ENCODE measurements at places on chromosomes 16 and 17.
A peak's percentile ranks its signal among the peaks of the same experiment; 100 is the strongest.

GRCh38 chr16:69201787-69202186, 14.8 kb downstream of the SNTB2 start:
- DNase-seq = no peak

DNA sequence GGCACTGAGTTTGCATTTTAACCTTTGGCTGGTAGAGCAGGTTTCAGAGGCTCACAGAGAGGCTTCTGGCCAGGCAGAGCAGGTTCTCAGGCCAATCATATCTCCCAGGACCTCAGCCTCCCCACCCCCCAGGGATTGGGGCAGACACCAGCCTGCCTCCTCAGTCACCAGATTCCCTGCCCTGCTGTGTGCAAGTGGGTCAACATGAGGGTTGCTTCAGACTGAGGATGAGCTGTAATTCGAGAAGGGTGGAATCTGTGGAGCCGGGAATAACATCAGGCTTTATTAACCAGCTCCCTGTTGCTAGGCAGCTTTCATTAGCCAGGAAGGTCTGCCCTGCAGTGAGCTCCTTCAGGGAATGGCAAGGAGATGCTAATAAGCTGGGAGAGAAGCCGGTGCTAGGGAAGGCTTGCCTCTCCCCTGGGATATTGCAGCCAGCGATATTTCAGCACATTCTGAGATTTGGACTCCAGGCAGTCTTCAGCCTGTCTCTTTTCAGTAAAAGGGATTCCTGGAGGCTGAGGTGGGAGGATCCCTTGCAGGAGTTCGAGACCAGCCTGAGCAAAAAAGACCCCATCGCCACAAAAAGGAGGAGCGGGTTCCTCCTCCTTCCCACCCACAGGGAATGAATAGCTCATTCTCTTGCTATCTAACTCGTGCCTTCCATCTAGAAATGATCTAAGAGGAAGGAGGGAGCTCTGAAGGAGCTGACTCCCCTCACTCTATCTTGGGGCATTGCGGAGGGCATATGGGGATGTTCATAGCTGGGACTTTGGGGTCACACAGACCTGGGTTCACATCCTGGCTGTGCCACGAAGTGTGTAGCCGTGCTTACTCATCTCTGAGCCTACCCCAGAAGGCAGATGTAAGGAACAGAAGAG, 10.7 kb downstream of the SGSM2 start:
- DNase-seq = peak; percentile 41

GRCh38 chr16:25030420-25031131, 15.4 kb upstream of the ARHGAP17 start:
- DNase-seq = no peak

GRCh38 chr17:75173526-75173925, 9.2 kb downstream of the SUMO2 start:
- DNase-seq = no peak

- no peak for DNase-seq
Observed at GRCh38 chr16:66304151-66304550, 62.3 kb upstream of the CDH5 start.

DNA sequence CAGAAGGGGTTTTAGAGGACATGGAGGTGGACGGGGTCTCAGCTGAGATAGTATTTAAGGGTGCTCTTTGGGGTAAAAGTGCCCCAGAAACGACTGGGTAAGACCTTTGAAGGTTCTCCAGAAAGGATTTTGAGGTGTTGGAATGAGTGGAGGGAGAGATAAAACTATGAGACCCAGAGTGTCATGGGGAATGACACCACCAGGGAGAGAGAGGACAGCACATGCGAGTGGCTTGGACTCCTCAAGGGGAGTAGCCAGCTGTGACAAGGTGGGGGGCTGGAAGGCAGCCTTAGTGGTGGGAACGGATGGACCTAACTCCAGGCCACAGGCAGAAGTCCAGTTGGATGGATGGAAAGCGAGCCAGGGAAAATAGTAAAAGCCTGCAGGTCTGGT, 19.2 kb upstream of the PITPNM3 start:
- DNase-seq = no peak

- DNase-seq = peak; percentile 42
Observed at GRCh38 chr17:76383546-76384221, 725 bp upstream of the SPHK1 start.

Measured in SW480 (cell line).